ENCODE measurements at places on chromosomes 5 and 9.

DNA sequence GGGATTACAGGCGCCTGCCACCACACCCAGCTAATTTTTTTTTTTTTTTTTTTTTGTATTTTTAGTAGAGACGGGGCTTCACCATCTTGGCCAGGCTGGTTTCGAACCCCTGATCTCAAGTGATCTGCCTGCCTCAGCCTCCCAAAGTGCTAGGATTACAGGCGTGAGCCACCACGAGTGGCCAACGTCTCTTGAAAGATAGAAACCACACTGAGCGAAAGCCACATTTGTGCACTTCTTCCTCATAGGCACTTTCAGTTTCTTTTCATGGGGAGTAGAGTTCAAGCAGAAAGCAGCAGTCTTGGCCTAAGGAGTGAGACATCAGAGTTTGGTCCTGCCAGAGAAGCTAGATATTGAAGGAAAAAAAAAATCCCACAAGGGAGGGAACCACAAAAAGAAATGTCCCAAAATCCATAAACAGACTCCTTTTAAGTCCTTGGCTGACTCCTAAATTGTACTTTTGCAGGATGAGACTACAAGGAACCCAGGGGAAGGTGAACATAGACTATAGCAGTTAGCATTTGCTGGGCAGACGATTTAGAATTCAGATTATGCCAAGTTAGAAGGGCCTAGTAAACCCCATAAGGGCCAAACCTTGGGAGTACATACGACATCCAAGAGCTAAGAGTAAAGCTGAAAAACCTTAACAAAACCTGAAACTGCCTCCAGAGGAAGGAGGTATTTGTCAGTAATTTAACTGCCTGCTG, 43.9 kb upstream of the GLIPR2 start:
- no peak for DNase-seq

DNA sequence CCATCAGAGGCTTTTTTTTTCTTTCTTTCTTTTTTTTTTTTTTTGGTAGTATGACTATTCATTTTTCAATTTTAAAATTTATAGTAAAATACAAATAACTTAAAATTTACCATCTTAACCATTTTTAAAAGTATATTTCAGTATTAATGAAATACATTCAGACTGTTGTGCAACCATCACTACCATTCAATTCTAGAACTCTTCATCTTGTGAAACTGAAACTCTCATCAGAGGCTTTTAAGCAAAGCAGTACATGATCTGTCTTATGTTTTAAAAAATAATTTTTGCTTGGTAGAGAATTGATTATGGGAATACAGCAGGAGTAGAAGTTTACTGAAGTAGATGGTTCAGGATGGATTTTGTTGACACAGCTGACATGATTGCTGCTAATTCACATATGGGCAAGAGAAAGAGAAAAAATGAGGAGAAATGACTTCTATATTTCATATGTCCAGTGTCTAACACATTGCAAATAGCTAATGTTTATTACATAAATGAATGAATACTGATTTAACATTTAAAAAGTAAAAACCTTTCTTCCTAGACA, 13.4 kb downstream of the ELOVL7 start:
- no peak for DNase-seq

DNA sequence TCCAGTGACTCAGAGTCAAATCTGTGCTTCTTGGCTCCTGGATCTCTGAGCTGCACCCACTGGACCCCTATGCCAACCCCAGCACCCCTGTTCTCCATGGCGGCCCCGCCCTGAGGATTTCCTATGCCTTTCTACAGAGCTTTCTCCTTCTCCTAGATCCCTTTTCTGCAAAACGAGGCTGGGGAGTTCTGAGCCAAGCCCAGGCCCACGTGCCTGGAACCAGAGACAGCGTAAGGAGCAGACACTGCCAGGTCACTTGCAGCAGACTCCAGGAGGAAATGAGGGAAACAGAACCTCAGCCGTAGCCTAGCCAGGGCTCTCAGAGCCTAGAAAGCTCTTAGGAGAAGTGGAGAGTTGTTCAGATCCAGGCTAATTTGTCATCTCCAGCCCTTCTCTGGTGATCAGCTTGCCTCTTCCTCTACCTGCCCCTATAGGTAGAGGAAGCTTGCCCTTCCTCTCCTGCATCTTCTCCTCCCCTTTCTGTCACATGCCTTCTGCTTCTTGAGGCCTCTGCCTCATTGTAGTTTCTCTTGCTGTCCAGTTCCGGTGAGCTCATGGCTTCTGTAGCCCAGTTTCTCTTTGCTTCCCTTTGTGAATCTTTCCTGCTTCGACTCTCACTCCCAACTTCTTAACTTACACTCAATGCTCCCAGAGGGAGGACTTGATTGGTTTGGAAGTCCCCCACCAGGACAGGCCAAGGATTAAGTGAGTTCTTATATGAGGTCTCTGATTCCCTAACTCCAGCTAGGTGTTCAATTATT, 163.4 kb downstream of the RGS3 start:
- no peak for DNase-seq

DNA sequence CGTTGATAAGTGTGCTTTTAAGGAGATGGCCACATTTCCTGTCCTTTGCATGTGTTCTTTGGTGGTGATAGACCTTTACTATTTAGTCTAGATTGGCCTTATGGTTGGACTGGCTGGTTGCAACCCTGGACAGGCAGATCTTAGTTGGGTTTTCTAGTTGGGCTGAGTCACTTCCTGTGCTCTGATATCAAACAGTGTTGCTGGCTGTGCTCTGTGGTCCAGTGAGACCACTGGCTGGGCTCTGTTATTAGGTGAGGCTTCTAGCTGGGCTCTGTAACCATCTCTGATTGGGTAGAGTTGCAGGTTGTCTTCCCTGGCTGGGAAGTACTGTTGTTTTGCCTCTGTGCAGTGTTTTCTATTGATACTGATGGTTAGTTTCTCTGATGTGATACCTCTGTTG, 432.5 kb downstream of the LRRC70 start:
- DNase-seq, result no peak

DNA sequence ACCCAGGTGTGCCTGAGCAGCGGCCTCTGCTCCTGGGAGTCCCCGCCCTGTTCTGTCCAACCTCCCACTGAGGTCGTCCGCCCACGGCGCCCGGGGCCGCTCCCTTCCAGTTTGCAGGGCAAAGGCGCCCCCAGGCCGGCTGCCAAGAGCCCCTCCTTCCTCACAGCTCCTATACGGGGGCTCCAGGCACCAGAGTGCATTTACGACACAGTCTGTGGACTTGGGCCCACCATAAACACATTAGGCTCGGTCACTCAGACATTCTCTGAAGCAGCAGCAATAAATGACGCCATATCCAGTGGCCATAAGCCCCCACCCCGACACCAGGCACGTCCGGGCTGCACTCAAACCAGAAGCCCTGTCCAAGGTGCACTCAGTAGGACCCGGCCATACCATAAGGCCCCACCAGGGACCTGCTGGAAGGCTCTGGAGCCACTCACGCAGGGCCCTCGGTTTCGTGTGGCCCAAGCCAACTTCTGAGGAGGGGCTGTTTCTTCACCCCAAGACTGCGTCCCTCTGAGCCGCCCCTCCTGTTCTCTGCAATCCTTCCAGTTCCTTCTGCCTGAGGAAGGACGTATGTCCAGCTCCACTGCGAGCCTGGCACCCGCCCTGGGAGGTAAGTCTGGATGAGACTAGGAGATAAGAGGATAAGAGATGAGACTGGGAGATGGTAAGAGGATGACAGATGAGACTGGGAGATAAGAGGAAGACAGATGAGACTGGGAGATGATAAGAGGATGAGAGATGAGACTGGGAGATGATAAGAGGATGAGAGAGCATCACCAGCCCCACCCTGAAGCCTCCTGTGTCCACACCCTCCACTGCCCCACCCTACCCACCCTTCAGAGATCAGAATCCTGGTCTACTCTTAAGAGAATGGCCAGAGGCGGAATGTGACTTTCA, 26.7 kb downstream of the SLC6A18 start:
- DNase-seq, result no peak

GRCh38 chr5:115543365-115544042, 1.1 kb downstream of the FEM1C start:
- DNase-seq, result peak; percentile 12

GRCh38 chr9:92492781-92493401, 10.6 kb upstream of the ASPN start:
- no peak for DNase-seq

DNA sequence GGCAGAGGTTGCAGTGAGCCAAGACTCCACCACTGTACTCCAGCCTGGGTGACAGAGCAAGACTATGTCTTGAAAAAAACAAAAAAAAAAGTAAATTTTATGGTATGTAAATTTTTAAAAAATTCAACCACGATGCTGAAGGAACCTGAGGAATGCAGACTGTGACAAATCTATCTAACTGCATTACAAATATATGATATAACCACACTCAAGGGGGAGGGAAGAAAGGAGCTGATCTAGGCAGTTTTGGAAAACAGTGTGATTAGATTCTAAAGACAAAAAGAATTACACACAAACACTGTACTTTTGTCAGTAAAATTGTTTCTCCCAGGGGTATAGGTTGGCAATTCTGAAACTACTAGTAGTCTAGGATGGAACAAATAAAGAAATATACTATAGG, 17.0 kb downstream of the LARS1 start:
- no peak for DNase-seq

Data from stimulated activated CD8-positive, alpha-beta memory T cell treated with anti-CD3 and anti-CD28 coated beads, Interleukin-15, amount 100 ng/mL, for 1 hour (primary cell).